Diencephalon (tissue), 1 donor: ENCODE measurements at places on chromosomes 2 and 18. TPM values are rescaled to one million over a fixed set of nuclear protein-coding genes. Genes with fewer than 3 reads are reported as not detected.

The GPR39 gene
- total RNA-seq = 1.2 TPM

The ANKRD30B gene
- 3.9 TPM for total RNA-seq

The CYP20A1 gene
- total RNA-seq = 33.7 TPM

The COX7A2L gene
- 186 TPM for total RNA-seq

The PSD4 gene
- 4.4 TPM for total RNA-seq

The ABCG8 gene
- total RNA-seq = 1.2 TPM
